ENCODE measurements at places on chromosomes 2 and 18.

DNA sequence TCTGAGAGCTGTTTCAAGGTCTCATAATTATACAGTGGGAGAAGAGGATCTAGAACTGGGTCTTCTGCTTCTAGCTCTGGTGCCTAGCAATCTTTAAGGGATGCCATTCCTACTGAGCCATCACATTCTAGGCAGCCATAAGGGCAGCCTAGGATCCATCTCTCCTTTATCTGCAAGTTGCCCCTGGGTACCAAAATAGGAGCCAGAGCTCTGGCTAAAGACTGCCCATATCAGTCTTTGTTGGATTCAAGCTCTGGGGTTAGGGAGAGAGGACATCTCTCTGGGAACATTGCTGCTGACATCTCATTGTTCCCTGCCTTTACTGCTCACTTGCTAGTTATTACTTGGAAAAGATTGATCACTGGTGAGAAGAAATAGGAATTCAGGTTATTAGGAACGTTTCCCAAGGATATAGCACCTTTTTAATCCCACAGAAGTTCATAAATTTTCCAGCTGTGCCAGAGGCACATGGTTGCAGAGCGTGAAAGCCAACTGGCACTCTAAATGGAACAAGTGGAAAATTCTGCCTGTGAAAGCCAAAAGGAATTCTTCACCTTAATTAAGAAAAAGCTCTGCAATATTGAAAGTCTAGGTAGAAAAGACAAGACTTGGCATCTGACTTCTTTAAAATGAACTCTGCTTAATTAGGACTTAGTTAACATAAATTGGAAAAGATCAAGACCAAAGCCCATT lies 102.2 kb downstream of the CDC42EP3 start:
- no peak for DNase-seq

- no peak for DNase-seq
Measured at GRCh38 chr18:11655606-11655932, 33.5 kb upstream of the GNAL start.

- no peak for DNase-seq
Measured at GRCh38 chr2:17821535-17822444, 5.5 kb downstream of the MSGN1 start.

GRCh38 chr2:129480790-129481189 lies 498.7 kb upstream of the RAB6C start:
- DNase-seq = no peak

DNA sequence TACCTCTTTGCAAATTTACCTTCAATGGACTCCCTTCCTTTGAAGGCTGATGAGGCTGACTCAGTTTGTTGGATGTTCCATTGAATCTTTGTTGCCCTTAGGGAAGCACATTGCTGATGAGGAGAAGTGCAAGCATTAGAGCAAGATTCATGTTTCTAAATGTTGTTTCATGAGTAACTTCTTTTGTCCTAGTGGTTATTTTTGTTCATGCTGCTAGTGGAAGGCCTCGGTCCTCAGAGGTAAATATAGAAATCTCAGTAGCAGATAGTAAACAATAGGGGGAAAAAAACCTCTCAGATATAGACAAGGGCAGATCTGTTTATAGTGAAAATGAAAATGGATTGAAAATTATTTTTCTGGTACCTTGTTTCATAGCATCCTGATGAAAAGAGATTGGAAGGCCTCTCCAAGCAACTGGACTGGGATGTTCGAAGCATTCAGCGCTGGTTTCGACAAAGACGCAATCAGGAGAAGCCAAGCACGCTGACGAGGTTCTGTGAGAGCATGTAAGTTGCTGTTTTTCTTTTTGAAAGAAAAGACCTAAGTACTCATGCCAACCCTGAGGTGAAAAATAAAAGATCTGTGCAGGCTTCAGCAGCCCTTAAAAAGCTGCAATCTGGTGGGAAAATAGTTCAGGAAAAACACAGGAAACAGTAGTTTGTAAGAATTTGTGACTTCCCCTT lies 104.9 kb downstream of the CERS6 start:
- DNase-seq = no peak

- DNase-seq = no peak
Measured at GRCh38 chr18:48742706-48743475, 204.1 kb downstream of the CTIF start.

- DNase-seq = peak; percentile 71
Measured at GRCh38 chr2:149989447-149990063, 402.0 kb upstream of the MMADHC start.

DNA sequence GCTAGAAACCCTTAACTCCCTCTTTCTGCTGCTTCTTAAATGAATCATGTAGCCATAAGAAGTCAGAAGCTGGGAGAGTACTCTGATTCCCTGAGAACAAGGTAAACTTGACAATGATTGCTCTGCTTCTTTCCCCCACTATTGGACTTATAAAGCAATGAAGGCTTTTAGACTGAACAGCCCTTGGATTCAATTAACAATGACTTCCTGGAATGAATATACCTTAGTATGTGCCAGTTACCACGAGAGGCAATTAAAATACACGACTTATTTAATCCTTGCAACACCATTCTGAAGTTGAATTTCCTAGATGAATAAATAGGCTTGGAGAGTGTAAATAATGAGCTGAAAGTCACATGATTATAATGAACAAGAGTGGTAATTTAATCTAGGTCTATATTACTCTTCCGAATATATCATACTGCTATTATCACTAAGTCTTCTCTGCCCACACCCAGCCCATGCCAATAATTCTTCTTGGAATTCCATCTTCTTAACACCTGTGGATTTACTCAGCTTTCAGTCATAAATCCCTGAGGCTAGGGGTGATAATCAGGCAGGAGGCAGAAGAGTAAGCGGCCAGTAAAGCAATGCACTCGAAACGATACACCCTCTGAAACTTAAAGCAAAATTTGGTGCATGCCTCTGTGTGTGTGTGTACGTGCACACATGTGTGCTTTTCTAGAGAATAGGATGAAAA lies 170.2 kb downstream of the ATAD2B start:
- DNase-seq = peak; percentile 61

GRCh38 chr2:164906947-164907346 lies 48.4 kb downstream of the SLC38A11 start:
- no peak for DNase-seq

DNA sequence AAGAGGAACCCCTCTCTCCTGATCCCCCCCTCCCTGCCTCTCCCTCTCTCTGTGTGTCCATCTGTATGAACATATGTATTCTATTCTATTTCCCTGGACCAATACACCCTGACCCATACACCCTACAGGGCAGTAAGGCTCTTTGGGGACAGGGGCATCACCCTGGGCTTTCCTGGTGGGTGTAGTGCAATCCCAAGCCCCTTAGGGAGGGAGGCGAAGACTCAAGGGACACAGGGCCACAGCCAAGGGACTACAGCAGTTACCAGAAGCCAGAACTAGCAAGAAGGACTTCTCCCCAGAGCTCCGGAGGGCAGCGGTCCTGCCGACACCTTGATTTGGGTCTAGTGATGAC lies 214.2 kb upstream of the RAB6C start:
- no peak for DNase-seq

GRCh38 chr2:172012677-172013391 lies 13.1 kb downstream of the METAP1D start:
- DNase-seq = no peak

All from retinal pigment epithelial cell (primary cell).